NCI-H460 (cell line): ENCODE measurements at places on chromosomes 5 and 9.

DNA sequence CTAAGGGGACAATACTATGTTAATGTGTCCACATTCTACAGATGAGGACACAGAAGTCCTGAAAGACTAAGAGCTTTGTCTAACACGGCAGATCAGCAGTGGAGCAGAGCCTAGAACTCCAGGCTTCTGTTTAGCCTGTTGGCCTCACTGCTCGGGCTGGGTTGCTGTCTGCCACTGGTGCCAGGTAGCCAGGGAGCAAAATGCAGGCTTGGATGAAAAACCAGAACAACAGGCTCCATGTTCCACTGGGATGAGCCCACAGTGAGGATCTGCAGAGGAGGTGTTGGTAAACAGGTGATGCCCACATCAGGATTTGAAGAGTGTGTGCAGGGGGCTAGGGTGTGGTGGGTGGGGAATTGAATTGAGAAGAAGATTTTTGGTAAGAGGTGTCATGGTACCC, 114.0 kb upstream of the TBC1D2 start:
- DNase-seq = no peak

- DNase-seq = peak; percentile 83
Measured at GRCh38 chr9:109320742-109321448, at the start of gene EPB41L4B. TSS of gene EPB41L4B (minus strand) at chr9:109321059. CDS start at chr9:109320446, 613 bp downstream.

- peak; percentile 26 for DNase-seq
Measured at GRCh38 chr5:93585041-93585766, 2.2 kb downstream of the NR2F1 start.

DNA sequence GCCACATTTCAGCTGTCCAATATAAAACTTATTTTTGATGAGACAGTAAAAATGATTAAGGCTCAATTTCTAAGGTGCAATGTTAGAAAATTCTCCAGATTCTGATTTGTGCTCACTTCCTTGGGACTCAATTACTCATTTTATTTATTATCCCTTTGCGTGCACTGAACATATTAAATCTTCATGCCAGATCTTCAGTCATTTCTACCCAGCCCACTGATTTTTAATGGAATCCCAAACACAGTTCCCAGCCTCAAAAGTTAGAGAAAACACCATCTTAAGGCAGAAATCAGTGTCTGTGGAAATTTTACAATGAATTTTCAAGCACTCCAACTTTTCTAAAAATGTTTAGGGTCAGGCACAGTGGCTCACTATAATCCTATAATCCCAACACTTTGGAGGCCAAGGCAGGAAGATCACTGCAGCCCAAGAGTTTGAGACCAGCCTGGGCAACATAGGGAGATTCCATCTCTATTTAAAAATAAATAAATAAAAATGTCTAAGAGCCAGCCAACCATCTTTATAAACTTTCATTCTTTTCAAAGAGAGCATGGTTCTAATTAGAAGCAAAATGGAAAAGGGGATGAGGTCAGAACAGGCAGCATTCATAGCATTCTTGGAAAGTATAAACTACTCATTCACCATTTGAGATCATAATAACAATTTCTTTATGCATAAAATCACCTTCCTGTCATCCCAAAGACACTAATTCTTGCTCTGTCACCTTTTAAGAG, 53.7 kb downstream of the TLE1 start:
- DNase-seq = no peak

- DNase-seq = no peak
Measured at GRCh38 chr9:136608348-136609159, 54.2 kb upstream of the EGFL7 start.

- DNase-seq = peak; percentile 55
Measured at GRCh38 chr5:151740336-151740942, 18.0 kb downstream of the ATOX1 start.

DNA sequence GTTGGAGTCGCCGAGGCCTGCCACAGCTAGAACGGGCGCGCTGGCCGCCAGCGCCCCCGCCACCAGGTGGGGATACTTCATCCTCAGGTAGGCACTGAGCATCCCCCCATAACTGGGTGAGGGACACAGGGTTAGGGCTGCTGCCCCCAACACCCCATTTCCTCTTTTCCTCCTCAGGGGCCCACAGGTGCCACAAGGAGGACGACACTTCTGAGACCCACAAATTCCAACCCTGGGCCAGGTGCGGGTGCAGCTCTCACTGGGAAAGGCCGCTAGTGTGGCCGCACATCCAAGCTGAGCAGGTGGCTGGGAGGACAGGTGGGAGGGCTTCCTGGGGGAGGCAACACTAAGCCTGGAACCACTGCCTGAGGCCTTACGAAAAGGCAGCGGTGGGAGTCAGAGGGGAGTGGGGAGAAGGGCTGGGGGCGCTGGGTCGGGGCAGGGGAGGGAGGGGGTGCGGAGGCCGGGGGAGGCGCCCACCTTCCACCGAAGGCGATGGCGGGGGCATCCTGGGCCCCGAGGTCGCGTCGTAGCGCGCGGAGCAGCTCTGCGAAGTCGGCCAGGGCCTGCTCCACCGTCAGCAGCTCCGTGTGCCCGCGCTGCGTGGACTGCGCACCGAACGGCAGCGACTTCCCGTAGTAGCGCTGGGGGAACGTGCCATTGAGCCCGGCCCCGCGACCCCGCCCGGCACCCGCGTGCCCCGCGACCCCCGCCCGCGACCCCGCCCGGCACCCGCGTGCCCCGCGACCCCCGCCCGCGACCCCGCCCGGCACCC, 961 bp downstream of the DPP7 start:
- no peak for DNase-seq

GRCh38 chr5:69271376-69271775, 36.7 kb downstream of the CDK7 start:
- no peak for DNase-seq

DNA sequence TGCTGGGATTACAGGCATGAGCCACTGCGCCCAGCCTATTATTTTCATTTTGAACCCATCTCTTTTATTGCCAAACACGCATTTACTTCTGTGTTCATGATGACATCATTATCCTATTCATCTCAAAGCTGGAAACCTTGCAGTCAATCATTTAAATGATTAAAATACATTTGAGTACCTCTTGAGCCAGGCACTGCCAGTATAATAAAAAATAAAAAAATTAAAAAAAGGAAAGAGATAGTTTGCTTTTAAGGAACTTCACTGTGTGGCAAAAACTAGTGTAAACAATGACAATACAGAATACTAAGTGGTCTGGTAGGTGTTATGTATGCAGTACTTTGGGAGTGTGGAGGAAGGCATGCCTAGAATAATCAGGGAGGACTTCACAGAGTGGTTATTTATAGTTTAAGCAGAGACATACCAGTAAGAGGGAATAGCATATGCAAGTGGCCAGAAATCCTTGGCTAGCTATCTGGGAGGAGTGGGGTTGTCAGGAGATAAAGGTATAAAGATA, 8.6 kb downstream of the NSD1 start:
- DNase-seq = no peak

GRCh38 chr5:77620405-77620804, 18.1 kb downstream of the OTP start:
- no peak for DNase-seq

GRCh38 chr5:30458681-30459080, 734.8 kb upstream of the CDH6 start:
- DNase-seq = no peak

DNA sequence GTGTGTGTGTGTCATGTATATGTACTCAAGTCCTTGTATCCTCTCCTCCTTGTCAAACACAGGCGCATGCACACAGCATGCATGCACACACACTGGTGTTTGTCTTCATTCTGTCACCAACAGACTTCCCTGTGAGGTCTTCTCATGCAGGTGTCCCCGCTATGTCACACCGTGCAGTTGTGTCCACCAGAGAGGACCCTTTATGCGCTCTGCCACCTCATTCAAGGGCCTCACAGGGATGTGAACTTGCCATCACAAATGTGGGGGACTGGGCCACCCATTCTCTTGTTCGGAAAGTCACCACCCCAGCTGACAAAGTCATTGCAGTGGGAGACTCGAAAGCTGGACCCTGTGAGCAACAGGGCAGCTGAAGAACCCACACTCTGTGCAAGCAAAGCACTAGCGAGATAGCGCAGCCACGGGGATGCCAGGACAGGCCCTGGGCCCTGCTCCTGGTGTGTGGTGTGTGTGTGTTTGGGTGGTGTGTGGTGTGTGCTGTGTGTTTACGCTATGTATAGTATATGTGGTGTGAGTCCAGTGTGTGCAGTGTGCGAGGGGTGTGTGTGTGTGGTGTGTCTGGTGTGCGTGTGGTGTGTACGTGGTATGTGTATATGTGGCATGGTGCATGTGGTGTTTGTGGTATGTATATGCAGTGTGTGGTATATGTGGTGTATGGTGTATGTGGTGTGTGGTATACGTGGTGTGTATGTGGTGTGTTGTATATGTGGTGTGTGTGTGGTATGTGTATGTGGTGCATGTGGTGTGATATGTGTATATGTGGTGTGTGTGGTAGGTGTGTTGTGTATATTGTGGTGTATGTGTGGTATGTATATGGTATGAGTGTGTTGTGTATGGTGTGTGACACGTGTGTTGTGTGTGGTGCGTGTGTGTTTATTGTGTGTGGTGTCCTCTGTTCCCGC, 30.9 kb upstream of the NXNL2 start:
- DNase-seq = no peak

DNA sequence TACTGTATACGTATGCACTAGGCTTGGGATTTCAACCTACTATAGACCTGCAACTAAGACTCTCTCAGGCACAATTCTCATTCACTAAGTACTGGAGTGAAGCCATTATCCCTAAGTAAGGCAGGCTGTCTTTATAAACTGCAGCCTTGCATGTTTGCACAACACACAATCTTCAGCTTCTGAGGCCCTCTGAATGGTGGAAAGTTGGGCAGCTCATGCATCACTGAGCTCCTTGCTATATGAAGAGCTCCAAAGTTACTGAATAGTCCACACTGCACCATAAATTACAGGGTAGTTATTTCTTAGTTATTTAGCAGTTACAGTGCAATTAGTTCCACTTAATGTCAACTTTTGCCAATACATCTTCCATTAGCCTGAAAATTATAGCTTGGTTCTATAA, 384.6 kb downstream of the BRINP1 start:
- DNase-seq = no peak

GRCh38 chr5:15383469-15383868, 116.5 kb upstream of the FBXL7 start:
- peak; percentile 21 for DNase-seq

DNA sequence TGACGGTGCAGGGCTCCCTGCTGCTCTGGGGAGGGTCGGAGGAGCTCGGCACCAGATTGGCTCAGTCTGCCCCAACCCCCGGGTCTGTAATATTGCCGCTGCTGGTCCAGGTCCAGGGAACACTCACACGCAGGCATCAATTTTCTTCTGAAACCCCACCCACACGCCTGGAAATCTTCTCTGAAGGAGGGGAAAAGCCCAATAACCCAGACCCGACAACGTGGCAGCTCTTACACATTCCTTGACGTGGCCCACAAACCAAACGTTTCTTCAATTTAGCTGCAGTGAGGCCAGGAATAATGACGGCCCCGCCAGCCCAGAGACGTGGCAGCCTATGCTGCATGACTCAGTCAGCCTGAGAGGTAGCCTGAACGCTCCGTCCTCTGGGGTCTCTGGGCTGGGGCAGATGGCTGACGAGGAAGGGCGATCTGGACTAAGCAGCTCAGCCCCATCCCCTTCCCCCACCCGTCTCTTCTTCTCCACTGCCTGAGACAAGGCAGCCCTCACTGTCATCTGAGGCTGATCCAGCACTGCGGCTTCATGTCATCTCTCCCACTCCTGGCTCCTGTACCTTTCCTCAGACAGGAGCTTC, 9.9 kb upstream of the SPARC start:
- DNase-seq = no peak

DNA sequence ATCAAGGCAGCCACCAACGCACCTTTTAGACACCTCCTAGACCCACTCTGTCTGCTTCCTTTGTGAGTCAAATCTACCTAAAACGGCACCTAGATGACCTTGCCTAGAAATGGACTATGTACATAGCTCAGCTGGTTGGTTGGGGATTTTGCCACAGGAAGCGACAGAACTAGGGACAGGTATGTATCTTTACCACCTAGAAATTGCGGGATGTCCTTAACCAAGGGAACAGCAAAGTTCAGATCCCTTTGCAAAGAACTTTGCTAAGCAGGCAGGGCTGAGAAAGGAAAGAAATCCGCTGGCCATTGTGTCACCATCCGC, 2.0 kb upstream of the ENC1 start:
- DNase-seq = no peak

GRCh38 chr5:171714261-171714660, 71.4 kb upstream of the SMIM23 start:
- no peak for DNase-seq

DNA sequence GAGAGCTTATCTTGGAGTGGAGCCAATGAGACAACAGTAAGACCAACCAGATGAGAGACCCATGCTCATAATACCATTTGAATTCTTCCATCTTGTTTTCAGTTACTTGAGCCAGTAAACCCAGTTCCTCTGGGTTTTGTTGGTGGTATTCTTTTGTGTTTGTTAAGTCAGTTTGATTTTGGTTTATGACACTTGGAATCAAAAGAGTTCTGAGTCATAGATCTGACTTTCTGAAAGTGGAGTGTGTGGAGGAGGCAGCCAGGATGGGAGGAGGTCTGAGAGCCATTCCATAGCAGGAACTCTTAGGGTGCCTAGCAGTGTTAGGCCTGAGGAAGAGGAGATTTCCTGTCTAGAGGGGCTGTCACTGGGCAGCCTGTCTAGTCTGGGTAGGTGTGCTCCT, 24.6 kb upstream of the PANK3 start:
- no peak for DNase-seq

DNA sequence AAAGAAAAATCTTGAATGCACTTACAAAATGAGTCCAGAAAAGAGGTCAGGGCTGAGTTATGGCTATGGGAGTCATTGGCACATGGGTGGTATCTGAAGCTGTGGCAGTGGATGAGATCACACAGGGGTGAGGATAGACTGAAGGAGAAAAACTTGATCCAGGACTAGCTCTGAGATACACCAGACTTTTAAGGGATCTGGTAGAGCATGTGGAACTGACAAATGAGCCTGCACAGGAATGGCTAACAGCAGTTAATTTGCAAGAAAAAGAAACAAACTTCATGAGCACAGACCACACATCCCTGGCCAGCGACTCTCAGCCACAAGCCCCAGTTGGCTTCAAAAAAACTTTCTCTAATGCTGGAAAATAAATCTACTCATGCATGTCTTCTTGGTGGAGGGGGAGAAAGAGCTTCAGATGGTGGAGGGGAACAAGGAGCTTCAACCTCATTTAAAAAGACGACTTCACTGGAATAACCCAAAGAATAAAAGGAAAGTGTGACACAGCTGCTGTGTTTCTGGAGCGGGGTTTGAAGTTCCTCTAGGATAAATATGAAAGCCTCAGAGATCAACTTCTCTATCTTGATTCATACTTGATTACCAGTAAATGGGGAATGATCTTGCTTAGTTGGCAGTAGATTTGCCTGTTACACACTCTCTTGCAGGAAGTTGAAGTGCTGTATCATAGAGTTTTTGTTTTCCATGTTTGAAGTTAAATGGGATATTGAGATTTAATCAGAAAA, 33.6 kb downstream of the TNFAIP8 start:
- DNase-seq = no peak

GRCh38 chr5:170520372-170520771, 16.6 kb downstream of the KCNIP1 start:
- no peak for DNase-seq

DNA sequence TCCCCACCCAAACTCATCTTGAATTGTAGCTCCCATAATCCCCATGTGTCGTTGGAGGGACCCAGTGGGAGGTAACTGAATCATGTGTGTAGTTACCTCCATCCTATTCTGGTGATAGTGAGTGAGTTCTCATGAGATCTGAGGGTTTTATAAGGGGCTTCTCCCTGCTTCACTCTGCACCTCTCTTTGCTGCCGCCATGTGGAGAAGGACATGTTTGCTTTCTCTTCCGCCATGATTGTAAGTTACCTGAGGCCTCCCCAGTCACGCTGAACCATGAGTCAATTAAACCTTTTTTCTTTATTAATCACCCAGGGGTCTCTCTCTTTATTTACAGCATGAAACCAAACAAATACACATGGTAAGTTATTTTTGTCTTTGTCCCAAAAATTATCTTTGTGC, 726.1 kb downstream of the CDH18 start:
- no peak for DNase-seq

- no peak for DNase-seq
Measured at GRCh38 chr9:93480262-93480661, 26.9 kb upstream of the FAM120AOS start.
